ENCODE measurements at places on chromosomes 3 and 15.

- no peak for DNase-seq
These were observed 48.9 kb downstream of the GADL1 start for GRCh38 chr3:30845606-30846005.

DNA sequence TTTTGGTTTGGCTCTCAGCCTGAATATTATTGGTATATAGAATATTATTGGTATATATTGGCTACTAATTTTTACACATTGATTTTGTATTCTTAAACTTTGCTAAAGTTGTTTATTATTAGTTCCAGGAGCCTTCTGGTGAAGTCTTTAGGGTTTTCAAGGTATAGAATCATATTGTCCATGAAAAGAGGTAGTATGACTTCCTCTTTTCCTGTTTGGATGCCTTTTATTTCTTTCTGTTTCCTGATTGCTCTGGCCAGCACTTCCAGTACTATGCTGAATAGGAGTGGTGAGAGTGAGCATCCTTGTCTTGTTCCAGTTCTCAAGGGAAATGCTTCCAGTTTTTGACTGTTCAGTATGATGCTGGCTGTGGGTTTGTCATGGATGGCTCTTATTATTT, 107.3 kb upstream of the LIPC start:
- DNase-seq = no peak

DNA sequence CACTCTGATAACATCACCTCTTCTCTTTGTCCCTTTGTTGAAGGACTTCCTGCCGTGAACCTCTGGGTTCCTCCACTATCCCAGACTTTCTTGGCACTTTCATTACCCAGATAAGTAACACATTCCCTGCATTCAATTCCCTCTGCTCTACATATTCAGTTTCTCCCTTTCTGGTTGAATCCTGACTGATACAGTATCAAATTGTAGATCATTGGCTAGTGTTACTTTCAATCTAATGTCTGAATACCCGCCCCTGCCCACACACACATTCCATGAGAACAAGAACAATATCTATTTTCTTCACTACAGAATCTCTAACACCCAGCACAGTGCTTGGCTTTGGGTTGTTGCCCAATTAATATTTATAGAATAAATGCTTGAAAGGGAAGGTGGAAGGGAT, 163.5 kb downstream of the ABHD5 start:
- no peak for DNase-seq

DNA sequence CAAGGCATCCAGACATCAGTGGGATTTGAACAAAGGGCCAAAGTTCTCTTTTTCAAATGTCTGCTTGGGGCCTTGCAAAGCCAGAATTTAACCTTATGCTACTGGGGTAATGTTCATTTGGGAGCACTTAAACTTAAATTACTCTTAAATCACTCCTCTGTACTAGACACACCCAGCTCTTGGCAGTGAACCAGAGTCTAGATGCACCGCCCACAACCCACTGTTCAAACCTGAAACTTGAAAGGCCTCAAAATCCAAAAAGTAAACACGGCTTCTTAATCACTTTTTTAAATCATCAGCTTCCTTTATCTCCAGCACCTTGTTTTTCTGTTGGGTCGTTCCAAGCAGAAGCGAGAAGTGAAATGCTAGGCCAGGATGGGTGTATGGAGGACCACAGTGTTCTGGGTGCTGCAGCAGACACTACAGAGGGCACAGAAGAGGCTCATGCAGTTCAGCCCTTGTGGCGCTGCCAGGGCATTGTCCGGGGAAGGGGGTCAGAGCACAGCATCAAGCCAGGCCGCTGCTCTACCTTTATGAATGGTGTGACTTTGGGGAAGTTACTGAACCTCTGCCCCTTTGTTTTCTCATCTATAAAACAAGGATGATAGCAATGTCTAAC, 28.8 kb downstream of the MECOM start:
- DNase-seq = no peak

DNA sequence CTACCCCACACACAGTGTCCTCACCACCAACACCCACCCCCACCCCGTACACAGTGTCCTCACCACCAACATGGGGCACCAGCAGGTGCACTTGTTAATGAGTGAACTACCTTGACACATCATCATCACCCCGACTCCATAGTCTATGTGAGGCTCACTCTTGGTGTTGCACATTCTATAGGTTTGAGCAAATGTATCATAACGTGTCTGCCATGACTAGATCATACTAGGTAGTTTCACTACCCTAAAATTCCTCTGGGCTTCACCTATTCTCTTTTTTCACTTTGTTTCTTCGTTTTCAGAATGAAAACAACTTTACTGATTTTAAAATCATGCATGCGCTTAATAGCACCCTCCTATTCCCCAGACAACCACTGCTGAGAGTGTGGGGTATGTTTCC, 102.6 kb upstream of the SLC6A6 start:
- no peak for DNase-seq

- no peak for DNase-seq
These were observed 103.0 kb downstream of the ISL2 start for GRCh38 chr15:76439542-76439941.

DNA sequence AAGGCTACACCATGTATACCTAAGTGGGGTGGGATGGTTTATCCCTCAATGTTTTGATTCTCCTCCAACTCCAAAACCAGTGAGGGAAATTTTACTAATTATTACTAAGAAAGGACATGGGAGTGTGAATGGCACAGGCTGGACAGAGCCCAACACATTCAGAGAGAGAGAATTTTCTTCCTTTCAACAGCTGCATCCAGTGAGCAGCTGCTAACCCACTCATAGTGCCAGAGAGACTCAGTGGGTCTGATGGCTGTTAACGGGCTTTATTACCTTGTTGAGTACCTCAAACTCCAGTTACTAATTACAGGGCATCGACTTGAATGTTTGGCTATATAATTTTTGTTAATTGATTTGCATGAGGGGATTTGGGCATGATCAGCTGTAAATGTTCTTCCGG, 75.8 kb downstream of the RORA start:
- DNase-seq = no peak

- no peak for DNase-seq
These were observed 58.1 kb upstream of the P3H2 start for GRCh38 chr3:190178779-190179178.

- peak; percentile 83 for DNase-seq
These were observed 117.6 kb upstream of the EIF1B start for GRCh38 chr3:40191850-40192448.

GRCh38 chr3:78178209-78178608, 1138.3 kb downstream of the ROBO2 start:
- DNase-seq = no peak

GRCh38 chr3:120706950-120707349, 24.9 kb upstream of the HGD start:
- DNase-seq = no peak

GRCh38 chr3:186002884-186003472, 65.2 kb upstream of the TRA2B start:
- DNase-seq = no peak

GRCh38 chr15:94348084-94348483, 116.7 kb downstream of the MCTP2 start:
- DNase-seq = no peak

DNA sequence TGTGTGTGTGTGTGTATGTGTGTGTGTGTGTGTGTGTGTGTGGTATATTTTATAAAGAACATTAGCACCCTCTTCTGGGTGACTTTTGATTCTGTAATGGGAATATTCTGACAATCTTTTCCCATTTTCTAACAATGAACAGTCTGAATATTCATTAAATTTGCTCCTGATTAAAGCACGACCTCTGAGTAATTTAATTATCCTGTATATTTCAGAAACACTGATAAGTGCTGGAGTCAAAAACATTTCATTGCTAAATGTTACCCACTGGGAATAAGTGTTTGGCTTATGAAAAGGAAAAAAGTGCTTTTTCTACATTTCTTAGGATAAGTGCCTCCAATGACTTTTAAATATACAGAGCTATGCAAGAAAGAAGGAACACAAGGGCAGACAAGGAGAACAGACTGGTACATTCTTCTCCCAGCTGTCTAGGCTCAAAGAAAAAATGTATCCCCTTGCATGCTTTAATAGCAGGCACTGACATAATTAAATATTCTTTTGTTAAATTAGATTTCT, 32.3 kb upstream of the SYNPR start:
- no peak for DNase-seq

- no peak for DNase-seq
These were observed 406.5 kb upstream of the TGFBR2 start for GRCh38 chr3:30199855-30200254.

DNA sequence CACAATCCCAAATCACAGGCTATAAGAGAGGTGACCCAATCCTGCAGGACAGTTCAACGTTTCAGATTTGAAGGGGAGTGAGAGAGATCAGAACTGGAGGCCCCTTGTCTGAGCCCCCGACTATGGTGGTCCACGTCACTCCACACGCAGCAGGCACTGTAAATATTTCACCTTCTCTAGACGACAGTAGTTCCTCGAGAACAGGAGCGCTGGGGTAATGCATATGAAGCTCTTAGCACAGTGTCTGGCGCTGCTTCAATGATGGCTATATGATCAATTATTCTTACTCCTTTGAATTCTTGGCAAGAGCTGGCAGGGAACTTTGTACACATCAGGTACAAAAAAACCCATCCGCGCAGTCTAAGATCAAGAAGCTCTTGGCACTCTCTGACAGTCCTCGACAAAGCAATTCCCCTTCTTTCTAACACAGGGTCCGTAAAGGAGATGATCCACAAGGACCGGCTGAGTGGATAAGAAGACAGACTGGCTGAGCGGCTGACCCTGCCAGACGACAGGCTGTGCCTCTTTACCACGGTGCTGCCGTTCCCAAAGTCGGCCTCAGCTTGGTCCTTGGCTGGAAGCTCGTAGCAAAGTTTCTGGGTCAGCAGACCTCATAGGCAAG, 522 bp upstream of the NRROS start:
- no peak for DNase-seq

- DNase-seq = no peak
These were observed 310.4 kb downstream of the PLCL2 start for GRCh38 chr3:17195192-17195611.

GRCh38 chr3:120561251-120562045, 34.7 kb upstream of the NDUFB4 start:
- peak; percentile 86 for DNase-seq
